ENCODE measurements at places on chromosomes 2 and 18.

DNA sequence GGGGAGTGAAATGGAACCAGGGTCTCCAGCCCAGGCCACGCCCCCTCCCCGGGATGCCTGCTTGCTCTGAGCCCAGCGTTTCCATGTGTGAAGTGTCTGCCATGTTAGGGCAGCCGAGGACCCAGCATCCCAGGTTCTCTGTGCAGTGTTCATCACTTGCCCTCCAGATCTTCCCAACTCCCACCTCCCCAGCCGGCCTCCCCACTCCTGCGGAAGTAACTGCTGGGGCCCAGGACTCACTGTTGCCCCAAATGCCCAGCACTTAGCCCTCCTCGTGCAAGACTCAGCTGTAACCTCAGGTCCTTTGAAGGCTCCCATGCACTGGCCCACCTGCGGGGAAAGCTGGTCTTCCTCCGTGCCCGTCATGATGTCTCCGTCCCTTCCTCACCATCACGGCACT, 9.7 kb upstream of the PXDN start:
- DNase-seq = peak; percentile 55

DNA sequence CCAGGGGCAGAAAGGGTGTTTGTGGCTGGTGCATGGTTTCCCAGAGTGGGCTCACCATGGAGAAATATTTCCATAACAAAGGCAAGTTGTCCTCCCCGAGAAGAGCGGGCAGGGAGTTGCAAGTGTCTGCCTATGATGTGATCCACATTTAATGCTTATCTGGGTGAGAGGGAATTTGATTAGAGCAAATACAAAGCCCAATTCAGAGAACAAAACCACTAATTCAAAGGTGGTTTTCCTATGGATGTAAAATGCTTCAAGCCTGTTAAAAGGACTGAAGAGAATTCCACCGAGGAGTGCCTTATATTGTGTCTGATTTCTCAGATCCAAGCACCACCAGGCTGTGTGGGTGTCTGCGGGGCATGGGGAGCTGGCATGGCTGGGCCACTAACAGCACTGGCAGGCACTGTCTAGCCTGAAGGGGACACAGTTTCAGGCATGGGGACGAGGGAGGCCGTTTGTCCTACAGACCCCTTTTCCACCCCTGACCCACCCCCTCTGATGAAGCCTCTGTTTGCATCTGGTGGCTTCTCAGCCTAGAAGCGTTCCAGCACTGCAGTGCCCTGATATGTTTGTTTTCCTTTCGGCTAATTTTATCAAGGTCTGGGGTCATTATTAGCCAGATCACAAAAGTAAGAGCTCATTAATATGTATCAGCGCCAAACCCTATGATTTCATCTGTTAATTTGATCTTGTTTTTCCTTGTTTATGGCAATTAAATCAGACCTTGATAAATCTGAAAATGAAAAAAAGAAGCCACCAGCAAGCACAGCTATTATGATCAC, 357.3 kb downstream of the HRH4 start:
- no peak for DNase-seq

GRCh38 chr18:21826641-21827302, 86.2 kb downstream of the MIB1 start:
- DNase-seq = no peak

GRCh38 chr2:74532222-74532621, 2.5 kb downstream of the HTRA2 start:
- no peak for DNase-seq

- no peak for DNase-seq
These were observed 37.5 kb downstream of the MAP4K3 start for GRCh38 chr2:39399570-39399969.

DNA sequence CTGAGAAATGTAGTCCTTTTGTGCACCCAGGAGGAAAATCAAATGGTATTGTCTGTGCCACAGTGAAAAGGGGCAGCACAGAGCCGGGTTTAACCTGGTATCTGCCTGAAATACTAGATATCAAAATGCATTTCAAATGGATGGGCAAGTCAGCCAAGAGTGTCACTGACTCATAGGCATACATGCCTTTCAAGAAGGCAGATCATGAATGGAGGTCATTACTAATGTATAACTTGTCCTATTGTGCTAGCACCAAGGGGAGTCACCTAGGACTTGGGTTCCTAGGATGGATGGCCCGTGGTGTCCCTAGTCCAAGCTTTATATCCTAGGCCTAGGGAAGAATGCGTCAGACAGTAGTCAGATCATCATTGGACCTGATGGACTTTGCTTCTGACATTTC, 49.9 kb downstream of the TCF7L1 start:
- DNase-seq = no peak

GRCh38 chr2:100302585-100302892, 19.8 kb downstream of the LONRF2 start:
- no peak for DNase-seq

DNA sequence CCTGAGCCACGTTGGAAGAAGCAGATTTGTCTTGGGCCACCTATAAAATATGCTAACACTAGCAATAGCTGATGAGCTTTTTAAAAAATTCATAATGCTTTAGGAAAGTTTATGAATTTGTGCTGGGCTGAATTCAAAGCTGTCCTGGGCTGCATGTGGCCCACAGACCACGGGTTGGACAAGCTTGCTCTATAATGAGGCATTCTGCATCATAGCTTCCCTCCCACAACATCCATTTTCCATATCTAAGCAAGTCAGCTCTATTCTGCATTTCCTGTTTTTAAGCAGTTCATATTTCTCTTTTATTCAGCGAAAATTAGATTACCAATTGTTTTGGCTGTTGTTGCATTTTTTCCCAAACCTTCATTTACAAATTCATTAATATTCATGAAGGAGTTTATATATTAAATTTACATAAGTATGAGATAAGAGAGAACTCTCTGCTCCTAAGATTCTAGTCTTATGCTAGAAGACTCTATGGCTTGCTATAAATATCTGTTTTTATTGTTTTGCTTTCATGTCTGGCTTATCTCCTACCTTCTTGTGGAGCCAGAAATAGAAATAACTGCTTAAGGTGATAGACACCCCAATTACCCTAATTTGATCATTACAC, 114.5 kb upstream of the HNRNPA3 start:
- DNase-seq = no peak

DNA sequence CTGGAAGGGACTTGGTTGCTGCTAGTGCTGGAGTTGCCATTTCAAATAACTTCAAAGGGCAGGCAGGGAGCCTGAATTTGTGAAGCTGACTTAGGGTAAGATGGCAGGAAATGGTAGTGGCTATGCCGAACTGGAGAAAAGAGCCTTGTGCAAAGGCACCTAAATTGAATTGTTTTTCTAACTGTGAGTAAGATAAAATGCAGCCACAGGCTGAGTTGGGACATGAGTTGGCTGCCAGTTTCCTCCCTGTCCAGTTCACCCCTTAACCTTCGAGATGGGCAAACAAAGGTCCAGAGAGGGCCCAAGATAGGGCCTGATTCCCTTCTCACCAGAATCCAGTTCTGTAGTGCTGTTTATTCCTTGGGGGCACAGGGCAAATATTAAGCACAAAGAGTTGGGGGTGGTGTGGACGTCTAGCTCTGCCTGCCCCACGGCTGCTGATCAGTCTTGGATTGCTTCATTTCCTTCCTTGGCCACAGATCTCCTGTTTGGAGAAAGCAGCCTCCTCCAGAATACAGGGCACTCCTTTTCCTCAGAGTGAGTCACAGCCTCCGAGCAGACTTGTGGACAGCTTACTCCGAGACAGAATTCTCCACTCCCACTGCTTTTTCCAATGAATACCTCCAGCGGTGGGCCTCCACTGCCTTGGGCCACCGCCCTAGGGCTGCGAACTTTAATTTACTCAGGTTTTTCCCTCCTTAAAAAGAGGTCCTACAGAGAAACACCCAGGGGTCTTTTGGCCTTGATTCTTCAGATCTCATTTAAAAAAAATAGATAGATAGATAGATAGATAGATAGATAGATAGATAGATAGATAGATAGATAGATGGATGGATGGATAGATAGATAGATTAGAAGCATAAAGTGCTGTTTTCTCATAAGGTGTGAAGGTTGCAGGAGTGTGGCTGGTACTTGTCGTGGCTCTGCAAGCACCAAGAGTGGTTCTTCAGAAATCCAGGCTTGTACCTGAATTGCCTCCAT, 18.4 kb upstream of the SLC20A1 start:
- DNase-seq = peak; percentile 65

- no peak for DNase-seq
These were observed 19.1 kb downstream of the HDAC4 start for GRCh38 chr2:239381709-239382134.

DNA sequence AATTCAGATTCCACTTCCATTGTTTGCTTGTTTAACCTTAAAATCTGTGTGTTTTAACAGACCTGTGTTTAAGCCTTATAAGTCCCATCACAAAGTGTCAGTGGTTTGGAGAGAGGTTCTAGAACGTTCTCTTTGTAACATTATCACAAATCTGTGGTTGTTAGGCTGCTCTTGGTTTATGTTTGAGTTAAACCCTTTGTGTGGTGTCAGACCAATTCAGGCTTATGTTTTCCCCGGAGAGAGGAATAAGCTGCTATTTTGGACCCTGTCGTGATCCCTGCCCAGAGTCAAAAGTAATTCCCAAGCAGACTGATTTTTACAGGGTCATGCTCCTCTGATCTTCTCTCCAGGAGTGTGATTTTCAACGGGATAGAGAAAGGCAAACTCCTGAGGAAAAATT, 43.8 kb upstream of the LTBP1 start:
- no peak for DNase-seq

- peak; percentile 40 for DNase-seq
These were observed 296.2 kb upstream of the SALL3 start for GRCh38 chr18:78683191-78684010.

DNA sequence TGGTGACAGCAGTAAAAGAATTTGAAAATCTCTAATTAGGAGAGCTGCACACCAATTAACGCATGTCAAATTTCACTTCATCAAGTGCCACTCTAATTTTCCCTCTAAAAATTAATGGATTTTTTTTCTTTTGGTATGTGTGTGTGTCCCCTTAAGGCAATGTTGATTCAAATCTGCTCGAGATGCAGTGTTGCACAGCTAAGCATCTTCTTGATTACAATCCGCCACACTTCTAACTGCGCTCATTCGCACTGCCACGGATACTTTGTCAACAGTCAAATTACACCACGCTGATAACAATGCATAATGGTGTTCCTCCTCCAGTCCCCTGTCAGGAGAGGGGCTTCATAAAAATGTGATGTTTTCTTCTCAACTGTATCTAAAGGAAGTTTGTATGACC, 261.4 kb downstream of the MEIS1 start:
- DNase-seq = no peak

DNA sequence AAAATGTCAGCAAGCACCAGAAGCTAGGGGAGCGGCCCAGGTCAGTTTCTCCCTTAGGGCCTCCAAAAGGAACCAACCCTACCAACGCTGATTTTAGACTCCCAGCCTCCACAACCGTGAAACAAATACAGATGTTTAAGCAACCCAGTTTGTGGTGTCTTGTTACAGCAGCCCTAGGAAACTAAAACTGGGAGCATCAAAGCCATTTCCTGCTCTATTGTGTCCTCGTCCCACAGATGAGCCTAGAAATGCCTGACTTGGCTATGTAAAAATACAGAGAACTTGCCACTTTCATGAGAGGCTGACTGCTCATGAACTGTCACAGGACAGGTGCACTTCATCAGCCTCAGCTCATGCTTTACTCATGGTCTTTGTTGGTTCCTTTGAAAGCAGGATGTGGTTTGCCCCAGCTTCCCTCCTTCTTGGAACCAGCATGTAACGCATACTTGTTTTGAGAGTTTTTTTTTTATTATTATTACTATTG, 97.6 kb upstream of the SLC39A10 start:
- no peak for DNase-seq

- no peak for DNase-seq
These were observed 60.5 kb downstream of the KLHL29 start for GRCh38 chr2:23445450-23445868.

GRCh38 chr2:77873506-77873905, 351.3 kb upstream of the LRRTM4 start:
- DNase-seq = no peak

DNA sequence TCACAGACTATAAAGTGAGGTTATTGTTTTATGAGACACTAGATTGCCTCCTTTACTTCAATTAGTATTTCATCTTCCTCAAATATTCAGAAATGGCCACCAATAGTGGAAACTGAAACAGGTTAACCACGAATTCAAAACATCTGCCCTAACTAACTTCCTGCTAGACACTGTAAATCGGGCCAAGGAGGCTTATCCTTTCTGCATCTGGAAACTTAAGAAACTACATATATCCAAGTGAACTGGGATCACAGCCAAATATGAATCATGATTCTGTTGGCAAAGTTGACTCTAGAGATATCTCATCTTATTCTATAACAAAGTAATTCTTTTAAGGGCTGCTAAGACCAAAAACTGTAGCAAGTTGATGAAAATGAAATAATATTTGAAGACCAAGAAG, 136.6 kb upstream of the ZC3H15 start:
- no peak for DNase-seq

GRCh38 chr18:1013951-1014350, 109.3 kb downstream of the ADCYAP1 start:
- DNase-seq = no peak

GRCh38 chr2:105802587-105802986, 57.9 kb downstream of the NCK2 start:
- DNase-seq = no peak

- no peak for DNase-seq
These were observed 7.0 kb downstream of the SPEG start for GRCh38 chr2:219441451-219442255.

DNA sequence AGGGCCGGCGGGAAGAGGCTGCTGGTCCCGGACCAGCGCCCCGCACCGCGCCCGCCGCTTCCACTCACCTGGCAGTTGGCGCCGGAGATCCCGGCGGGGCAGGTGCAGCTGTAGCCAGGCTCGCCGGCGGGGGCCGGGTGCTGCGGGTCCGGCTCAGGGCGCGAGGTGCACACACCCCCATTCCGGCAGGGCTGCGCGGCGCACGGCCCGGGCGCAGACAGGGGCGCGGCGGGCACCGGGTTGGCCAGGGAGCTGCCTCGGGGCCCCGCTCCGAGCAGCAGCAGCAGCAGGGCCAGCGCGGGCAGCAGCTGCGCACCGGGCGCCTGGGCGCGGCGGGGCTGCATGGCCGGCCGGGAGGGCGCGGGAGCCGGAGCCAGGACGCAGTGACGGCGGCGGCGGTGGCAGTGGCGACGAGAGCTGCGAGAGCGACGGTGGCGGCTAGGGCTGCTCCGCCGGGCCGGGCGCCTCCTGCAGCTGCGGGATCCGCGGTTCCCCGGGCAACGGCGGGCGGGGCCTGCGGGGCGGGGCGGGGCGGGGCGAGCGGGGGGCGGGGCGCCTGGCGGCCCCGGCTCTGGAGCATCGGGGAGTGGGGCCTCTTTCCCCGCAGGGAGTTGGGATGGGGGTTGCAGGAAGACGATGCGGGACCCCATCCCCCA, at the start of gene DNER:
Gene DNER (minus strand): TSS at position 476 of the 656 bp plus-strand sequence. CDS start 132 bp downstream, at position 344.
- DNase-seq = no peak

DNA sequence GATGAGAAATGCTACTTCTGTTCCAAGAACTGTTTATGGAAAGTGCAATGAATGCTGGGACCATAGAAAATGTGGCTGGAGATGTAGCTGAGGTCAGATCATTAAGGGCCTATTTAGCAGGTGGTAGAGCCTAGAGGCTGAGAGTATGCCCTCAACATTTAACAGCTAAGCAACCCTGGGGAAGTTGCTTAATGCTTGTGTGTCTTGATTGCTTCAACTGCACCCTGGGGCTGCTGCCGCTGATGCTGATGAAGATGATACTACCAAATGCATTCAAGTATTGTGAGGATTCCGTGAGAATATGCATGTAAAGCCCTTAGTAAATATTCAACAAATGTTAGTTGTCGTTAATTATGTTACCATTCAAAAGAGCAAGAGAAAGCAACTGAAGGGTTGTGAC, 273.2 kb downstream of the BCL11A start:
- DNase-seq = no peak
